Right ventricle myocardium superior (tissue), 1 donor: ENCODE measurements at places on chromosomes 4 and X. TPM values are rescaled to one million over a fixed set of nuclear protein-coding genes. Genes with fewer than 3 reads are reported as not detected.

DNA sequence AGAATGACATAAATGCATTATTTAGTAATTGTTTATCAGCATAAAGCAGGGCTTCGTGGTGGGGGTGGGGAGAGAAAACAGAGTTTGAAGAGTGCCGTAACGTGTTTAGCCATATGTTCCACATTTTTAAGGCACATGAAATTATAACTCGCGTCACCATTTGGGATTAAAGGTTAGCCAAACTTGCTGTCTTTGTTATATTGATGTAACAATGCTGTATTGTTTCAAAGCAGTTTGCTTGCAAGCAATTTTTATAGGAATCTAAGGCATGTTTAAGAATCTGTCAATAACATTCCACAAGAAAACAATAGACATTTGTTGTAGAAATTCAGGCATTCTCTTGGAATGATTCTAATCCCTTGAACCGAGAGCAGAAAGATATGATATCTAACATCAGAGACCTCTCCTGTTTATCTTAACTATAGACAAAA, 78.3 kb downstream of the CLDN22 start:
- no peak for DNase-seq

The PCYT1B gene
- not detected for total RNA-seq

DNA sequence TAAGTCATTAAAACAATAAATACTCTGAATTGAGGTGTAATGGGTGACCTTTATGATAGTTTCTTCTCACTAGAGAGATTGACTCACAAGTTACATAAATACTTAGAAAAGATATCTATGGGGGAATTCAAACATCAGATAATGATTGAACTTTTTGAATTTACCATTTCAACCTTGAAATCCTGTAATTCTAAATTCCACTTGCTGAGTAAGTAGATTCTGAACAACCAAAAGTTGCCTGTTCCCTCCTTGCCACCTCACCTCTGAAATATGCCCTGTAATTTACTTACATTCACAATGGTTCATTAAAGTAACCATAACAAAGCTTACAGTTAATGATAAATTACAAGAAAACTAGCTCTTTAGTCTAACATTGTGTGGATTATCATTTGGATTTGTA, 43.3 kb upstream of the SLC39A8 start:
- no peak for DNase-seq

The SULT1B1 gene
- total RNA-seq = 0.89 TPM

GRCh38 chr4:1493540-1494287, 87.5 kb upstream of the NKX1-1 start:
- no peak for DNase-seq

DNA sequence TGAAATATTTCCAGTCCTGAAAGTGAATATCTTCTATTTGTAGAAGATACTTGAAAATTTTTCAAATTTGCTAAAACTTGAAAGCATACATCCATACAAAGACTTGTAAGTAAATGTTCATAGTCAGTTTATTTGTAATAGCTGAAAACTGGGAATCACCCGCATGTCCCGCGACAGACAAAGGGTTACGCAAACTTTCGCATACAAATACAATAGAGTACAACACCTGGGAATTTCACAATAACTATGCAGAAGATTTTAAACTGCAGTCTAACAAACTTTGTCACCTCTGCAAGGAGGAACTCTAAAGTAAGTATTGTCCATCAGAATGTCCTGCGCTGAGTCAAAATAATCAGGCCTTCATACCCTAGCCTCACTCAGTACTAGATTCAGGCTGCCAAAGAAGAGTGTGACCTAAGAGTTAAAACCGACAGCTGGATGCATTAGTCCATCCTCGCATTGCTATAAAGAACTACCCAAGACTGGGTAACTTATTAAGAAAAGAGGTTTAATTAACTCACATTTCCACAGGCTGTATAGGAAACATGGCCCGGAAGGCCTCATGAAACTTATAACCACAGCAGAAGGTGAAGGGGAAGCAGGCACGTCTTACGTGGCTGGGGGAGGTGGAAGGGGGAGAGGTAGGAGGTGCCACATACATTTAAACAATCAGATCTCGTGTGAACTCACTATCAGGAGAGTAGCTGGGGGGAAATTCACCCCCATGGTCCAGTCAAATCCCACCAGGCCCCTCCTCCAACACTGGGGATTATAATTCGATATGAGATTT, 60.4 kb downstream of the MMRN1 start:
- DNase-seq = no peak

GRCh38 chrX:49106930-49107329, 16.6 kb downstream of the GPKOW start:
- peak; percentile 42 for DNase-seq

The SSX2 gene
- total RNA-seq = not detected

GRCh38 chr4:6716018-6716911, at the start of gene BLOC1S4:
Gene BLOC1S4 (plus strand): TSS chr4:6716174. CDS start chr4:6716210, 36 bp downstream.
- peak; percentile 94 for DNase-seq

DNA sequence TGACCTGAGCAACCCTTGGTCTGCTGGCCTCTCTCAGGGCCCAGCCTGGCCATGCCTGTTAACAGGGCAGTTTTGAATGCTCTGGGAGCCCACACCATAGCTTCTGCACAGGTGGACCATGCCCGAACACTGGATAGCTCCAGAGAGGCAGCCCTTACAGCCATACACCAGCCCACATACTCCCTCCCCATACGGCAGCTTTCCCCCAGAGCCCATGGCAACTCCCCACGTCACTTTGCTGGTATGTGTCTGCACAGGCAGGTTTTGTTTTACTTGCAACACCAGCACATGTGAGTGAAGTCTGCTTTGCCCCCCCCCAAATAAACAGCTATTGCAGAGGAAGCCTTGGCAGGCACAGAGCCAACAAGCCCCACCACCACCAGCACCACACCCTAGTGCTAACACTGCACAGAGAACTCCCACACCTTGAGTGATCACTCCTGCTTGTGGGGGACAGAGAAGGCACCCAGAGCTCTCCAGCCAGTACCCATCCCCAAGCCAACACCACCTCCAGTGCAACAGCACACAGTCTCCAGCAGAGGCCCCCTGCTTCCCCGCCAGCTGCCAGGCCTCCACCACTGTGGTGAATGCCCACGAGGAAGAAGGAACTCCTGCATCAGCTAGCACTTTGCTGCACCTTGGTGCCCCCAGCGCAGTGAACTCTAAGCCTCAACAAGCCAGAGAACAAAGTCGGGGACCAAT, 87.3 kb downstream of the STPG2 start:
- no peak for DNase-seq

- no peak for DNase-seq
Measured at GRCh38 chr4:168864821-168865541, 145.1 kb downstream of the CBR4 start.

DNA sequence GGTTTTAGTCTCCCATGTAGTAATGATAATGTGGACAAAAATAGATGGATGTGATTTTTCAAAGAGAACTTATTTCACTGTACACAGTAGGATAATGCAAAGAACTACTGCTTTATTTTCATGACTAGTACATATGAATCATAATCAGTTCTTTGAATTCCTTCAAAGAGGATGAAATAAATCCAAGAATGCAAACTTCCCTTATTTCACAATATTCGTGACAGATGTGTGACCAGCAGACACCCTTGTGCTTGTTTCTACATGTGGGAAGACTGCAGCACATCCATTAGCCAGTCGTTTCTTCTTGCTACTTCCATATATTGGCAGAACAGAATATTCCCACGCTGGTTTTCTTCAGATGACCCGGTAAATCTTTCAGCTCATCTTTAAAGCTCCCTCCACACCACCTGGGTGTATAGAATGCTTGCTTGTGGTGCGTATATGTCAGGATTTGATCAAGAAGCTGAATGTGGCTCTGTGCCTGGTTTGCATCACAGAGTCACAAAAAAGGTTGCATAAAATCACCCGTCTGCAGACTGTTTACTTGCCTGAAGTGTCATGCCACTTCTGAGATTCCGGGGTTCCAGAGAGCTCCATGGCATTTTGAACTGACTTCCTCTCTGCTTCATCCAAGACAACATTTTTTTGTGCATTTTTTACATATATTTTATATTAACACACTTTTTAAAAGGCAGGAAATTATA, 47.7 kb upstream of the FAT4 start:
- no peak for DNase-seq

GRCh38 chrX:138995458-138995857, 283.9 kb upstream of the FGF13 start:
- no peak for DNase-seq

The HDX gene
- total RNA-seq = 1.2 TPM

The SUPT20HL1 gene
- total RNA-seq = not detected

- DNase-seq = peak; percentile 71
Measured at GRCh38 chrX:74422576-74423288, 1.4 kb downstream of the SLC16A2 start.

DNA sequence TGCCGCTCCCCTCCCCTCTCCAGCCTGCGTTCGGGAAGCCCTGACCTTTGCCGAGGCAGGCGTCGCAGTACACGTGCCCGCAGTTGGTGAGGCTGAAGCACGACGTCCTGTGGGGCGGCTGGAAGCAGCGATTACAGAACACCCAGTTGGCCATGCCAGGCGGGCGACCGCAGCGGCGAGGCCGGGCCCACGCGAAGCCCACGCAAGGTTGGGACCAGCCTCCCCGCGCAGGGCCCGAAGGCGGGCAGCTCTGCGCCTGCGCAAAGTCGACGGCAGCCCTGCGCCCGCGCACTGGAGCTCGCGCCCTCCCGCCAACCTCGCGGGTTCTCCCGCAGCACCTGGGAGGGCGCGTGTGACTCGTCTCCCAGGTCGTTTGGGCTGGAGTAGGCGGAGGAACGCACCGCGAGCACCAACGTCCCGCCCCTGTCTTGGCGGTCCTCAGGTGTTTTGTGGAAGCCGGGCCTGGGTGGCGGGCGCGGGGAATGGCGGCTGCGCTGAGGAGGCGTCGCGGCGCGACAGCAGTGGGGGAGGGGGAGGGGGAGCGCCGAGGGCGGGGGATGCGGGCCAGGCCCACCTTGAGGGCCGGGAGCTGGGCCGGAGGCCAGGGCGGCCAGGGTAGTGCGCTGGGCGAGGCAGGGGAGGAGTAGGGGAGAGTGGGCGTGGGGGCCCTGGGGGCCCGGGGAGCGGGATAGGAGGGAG, at the start of gene RNF212:
Gene RNF212 (minus strand): TSS at position 254 of the 699 bp plus-strand sequence. CDS start 100 bp downstream, at position 154.
- no peak for DNase-seq

DNA sequence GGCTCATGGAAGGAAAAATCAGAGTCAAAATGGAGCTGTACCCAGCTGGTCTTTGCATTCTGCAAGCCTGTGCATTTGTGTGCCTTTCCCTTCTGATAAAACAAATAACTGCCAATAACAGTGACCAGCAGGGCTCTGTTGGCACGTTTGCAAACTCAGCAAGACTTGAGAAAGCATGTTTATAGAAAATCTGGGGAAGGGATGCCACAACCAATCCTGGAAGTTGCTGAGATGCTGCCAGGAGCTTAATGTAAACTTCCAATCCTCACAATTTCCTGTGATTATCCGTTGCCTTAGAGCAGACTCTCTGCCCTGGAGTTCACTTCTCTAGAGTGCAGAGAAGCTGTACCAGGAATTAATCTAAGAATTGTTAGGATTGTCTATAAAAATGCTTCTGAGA, 6.9 kb upstream of the ANXA3 start:
- DNase-seq = no peak

The SLC4A4 gene
- total RNA-seq = 21.2 TPM

GRCh38 chr4:76108467-76109181, 34.1 kb downstream of the ART3 start:
- DNase-seq = no peak

GRCh38 chr4:88104902-88105610, 53.4 kb downstream of the ABCG2 start:
- DNase-seq = no peak

- DNase-seq = no peak
Measured at GRCh38 chrX:47091149-47091775, 13.0 kb downstream of the RGN start.

DNA sequence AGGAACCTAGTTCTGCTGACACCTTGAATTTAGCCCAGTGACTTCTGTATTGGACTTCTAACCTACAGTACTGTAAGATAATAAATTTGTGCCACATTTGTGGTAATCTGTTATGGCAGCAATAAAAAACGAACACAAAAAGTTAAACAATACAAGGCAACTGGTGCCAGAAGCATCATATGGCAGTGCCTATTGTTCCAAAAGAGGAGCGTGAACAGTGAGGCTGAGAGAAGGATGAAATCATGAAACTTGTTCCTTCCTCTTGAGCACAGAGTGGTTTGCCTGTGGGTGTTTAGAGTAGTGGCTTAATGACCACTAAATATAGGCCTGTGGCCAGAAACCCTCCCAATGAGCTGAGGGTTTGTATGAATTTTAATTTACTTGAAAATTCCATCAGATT, 69.7 kb upstream of the PGRMC2 start:
- DNase-seq = no peak

GRCh38 chr4:24032371-24032989, 142.6 kb upstream of the PPARGC1A start:
- peak; percentile 40 for DNase-seq

- DNase-seq = no peak
Measured at GRCh38 chr4:140251571-140251970, 97.6 kb upstream of the MAML3 start.

The NPNT gene
- 2.1 TPM for total RNA-seq

DNA sequence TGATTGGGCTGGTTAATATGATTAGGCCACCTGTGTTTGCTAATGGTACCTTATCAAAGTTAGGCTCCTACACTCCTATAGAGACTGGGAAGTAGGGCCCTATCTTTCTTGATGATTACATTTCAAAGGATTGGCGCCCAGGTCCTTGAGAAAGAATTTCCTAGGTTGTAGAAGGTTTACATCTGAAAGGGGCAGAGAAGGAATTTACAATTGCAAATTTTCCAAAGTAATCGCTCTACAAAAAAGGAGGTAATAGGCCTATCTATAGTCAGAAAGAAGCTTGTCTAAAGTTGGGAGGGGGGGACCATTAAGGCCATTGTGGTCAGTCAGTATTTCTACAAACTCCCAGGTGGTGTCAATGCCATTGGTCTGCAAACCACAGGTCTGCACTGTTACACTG, 638.4 kb downstream of the IL1RAPL1 start:
- no peak for DNase-seq
